Thymus (tissue), 14 donors: ENCODE measurements at places on chromosomes 4 and X. TPM values are rescaled to one million over a fixed set of nuclear protein-coding genes. Genes with fewer than 3 reads are reported as not detected.

Gene VSIG1
- 0.99 TPM for total RNA-seq

Gene HDX
- 0.94 TPM for total RNA-seq

Gene SH3BP2
- total RNA-seq = 10.6 TPM

Gene SCOC
- total RNA-seq = 28.0 TPM

Gene GPAT3
- 1.8 TPM for total RNA-seq

Gene NUDT11
- 5.2 TPM for total RNA-seq

Gene SLC49A3
- total RNA-seq = 1.2 TPM

Gene PAGE2
- 0.24 TPM for total RNA-seq

Gene GLRA2
- total RNA-seq = not detected
